ENCODE measurements at places on chromosomes 5 and 9. TPM values are rescaled to one million over a fixed set of nuclear protein-coding genes. Genes with fewer than 3 reads are reported as not detected.

DNA sequence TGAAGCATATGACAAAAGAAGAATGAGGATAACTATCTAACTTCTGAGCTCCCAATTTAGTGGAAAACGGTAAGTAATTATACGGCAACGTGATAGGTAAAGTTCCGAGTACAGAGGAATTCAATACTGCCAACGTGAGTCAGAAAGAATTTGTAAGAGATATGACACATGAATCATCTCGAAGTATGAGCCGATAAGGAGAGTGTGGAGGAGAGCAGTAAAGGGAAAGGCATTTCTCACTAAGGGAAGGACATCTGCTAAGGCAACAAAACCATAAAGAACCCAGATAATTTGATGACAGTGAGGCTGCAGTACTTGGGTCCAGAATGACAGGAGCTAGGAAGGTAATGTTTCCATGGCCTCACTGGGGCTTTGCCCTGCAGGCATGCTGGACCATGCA lies 11.0 kb downstream of the MPDZ start:
- no peak for DNase-seq

DNA sequence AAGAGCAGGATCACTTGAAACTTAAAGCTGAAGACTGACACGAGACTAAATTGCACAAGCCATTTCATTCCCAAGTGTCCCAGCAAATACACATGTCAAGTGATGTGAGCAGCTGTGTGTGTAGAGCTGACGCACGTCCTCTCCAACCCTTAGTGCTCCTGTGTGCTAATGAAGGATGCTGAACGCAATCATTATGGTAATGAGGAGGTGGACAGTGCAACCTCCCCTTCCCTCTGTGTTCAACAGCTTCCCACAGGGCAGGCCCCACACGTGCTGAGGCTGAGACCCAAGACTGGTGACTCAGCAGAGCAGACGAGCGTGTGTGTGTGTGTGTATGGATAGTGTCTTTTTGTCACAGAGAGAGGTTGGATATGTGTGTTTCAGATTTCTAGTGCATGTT lies 702.1 kb downstream of the SEMA5A start:
- DNase-seq: no peak

- no peak for DNase-seq
Measured at GRCh38 chr9:97864396-97864795, 11.4 kb downstream of the FOXE1 start.

FBP2 gene
- not detected for polyA plus RNA-seq

RUFY1 gene
- polyA plus RNA-seq: 31.5 TPM

GNAQ gene
- 28.5 TPM for polyA plus RNA-seq

DNA sequence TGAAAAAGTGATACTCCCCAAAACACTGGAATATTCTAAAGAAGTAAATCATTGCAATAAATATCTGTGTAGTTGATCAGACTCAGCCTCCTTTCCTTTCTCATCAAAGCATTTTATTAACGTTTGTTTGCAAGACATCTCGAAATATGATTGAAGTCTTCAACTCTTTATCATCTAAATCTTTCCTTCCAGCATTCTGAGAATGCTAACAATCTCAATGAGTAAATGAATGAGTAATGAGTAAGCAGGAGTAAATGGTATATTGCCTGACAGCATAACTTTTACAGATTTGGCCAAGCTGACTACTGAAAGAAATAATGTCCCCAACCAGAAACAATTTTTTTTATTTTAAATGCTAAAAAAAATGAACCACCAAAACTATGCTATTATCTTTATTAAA lies 157.1 kb downstream of the SLCO4C1 start:
- no peak for DNase-seq

TICAM2 gene
- polyA plus RNA-seq: not detected

DNA sequence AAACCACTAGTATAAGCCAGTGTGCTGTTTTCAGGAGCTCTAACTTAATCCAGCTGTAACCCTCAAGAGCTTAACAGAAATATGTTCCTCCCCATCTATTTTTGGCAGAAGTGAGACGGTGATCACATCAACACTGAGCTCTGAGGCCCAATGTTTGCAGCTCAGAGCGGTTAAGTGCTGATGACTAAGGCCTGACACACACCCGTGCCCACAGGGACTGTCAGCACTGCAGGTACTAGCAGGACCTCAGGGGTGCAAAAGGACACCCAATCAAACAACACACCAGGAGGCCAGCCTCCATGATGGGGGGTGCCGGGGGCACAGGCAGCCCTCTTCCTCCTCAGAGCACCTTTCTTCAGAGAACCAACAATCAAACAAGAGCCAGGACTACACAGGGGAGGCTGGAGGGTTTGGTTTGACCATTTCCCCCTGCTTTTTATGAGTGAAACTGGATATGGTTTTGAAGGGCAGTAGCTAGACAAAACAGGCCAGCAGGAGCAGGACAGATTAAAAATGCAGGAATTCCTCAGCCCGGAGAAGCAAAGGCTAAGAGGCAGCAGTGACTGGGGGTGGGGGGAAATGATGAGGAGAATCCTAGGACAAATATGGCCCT lies 61.3 kb downstream of the RAPGEF1 start:
- no peak for DNase-seq

DNA sequence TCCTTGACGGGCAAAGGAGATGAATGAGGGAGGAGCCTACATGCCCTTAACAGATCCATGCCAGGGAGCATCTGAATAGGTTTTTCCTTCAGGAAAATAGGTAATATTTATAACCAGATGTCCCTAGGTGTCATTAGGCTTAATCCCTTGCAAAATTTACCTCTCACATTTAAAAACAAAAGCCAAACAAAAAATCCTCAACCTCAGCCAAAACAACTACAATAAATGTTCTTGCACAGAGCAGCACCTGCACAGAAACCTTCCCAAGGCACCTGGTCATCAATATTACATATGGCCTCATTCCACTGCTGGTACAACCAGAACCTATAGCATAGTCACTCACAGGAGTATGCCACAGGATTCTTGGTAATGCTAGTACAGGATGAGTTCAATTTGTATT lies 30.1 kb downstream of the SLC38A9 start:
- DNase-seq: no peak

Measured in SK-N-SH (cell line).